ENCODE measurements at places on chromosomes 3 and 15.

- no peak for DNase-seq
These were observed 56.8 kb downstream of the FGD5 start for GRCh38 chr3:14875411-14876175.

GRCh38 chr3:72120806-72121778 lies 336.1 kb upstream of the PROK2 start:
- DNase-seq, result no peak

DNA sequence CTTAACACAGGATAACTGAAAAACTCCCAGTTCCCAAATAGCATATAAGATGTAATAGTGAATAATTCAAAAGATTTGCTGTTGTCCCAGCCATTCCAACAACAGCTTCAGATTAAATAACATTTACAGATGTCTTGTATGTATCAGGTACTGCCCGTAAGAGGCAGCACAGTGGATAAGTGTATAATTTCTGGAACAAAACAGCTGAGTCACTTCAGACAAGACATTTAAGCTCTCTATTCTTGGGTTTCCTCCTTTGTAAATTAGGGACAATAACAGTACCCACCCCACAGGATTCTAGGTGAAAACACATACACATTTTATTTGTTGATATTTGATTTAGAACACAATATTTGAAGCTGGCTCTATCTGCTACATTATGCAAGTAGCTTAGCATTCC lies 2.6 kb upstream of the WWTR1 start:
- no peak for DNase-seq

- no peak for DNase-seq
These were observed 8.2 kb upstream of the RTP4 start for GRCh38 chr3:187359798-187360486.

DNA sequence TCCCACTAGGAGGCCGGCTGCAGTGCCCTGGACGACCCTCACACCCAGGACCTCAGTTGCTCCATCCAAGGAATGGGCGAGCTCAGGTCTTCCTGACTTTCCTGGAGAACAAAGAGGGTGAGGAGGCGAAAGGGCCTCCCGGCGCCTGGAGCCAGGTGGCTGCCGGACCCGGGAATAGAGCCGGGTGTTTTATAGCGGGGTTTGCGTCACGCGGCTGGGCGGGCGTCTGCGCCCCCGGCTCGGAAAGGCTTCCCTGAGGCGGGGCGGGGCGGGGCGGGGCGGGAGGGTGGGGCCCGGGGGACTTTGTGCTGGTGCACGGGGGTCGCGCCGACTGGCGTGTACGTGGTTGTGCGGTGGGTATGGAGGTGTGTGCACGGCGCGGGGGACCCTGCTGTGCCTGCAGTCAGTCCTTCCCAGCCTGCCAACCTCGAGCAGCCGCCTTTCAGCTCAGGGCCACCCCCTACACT lies 4.6 kb upstream of the PRKCD start:
- no peak for DNase-seq

DNA sequence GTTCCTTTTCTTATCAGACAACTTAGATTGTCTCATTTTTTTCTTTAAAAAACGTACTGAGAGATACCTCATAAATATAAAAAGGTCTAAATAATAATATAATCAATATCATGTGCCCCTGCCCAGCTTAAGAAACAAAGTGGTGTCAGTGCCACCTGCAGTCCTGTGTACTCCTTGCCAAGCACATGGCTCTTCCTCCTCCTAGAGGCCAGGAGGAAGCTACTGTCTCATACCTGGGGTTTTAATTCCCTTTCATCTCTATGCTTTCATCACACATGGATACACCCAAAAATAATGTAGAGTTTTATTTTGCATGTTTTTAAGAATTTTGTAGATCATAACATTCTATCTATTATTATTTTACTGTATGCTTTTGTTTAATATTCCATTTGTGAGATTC lies 98.6 kb upstream of the C15orf61 start:
- no peak for DNase-seq

DNA sequence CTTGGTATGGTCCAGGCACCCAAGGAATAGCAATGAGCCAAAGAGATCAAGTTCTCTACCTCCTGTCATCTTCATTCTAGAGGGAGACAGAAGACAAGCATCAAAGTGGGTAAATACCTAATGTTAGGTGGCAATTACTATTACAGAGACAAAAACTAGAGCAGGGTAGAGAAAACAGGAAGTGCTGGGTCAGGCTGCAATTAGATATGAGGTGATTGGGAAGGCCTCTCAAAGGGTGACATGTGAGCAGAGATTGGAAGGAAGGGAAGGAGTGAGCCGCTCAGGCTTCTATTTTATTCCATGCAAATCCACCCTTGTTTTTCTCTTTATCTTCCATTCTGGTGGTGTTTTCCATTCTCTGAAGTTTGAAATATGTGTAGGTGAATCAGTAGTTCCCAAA lies 37.4 kb downstream of the EBLN2 start:
- no peak for DNase-seq

- DNase-seq, result no peak
These were observed 11.7 kb downstream of the EDEM1 start for GRCh38 chr3:5198986-5199731.

DNA sequence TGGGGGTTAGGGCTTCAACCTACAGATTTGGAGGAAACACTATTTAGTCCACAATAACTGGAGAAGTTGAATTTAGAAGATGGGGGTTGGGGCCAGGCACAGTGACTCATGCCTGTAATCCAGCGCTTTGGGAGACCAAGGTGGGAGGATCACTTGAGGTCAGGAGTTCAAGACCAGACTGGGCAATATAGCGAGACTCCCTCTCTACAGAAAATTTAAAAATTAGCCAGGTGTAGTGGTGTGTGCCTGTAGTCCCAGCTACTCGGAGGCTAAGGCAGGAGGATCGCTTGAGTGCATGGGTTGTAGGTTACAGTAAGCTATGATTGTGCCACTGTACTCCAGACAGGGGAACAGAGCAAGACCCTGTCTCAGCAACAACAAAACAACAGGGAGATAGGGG lies 5.0 kb upstream of the DYNLT2B start:
- DNase-seq, result no peak

DNA sequence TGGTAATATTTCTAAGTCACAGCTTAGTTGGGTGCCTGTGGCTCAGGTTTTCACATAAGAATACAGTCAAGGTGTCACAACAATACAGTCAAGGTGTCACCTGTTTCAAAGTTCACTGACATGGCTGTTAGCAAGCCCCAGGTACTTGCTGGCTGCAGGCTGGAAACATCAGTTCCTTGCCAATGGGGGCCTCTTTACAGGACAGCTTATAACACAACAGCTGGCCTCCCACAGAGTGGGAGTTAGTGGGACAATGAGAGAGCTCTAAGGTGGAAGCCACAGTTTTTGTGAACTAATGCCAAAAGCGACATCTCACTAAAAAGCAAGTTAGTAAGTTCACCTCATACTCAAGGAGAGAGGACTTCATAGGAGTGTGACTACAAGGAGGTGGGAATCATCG lies 45.4 kb downstream of the GPR156 start:
- no peak for DNase-seq

DNA sequence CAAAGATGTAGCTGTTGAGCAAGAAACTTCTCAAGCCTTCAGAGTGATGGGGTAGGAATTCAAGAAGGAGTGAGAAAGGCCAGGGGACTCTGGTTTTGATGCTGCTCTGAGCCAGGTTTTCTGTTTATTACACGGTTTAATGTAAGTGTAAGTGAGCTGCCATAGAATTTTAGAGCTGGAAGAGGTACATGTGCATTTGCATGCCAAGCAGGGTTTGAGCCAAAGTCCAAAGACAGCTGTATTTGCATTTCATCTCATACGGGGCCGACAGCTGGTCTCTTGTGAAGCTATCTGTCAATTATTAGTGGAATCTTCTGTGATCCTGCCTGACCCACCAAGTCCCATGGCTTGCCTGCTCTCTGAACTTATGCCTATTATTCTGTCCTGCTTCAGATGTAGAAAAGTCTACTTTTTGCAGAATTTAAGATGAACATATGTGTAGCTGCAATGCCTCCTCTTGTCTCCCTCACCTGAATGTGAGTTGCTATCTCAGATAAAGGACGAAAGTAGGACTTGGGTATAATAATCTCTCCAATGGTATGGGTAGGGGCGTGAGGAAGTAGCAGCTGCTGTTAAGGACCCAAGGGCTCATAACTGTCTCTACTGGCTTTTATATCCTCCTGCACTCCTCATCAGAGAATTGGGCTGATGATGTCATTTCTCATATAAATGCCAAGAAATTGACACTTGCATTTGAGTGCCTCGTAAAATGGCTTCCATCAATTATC lies 160.0 kb downstream of the SQOR start:
- no peak for DNase-seq

- DNase-seq, result no peak
These were observed 177.1 kb downstream of the UACA start for GRCh38 chr15:70586241-70586640.

- DNase-seq, result no peak
These were observed 116.4 kb upstream of the AGBL1 start for GRCh38 chr15:85963262-85963760.

- DNase-seq, result no peak
These were observed 58.9 kb downstream of the LRRFIP2 start for GRCh38 chr3:37115446-37115845.

DNA sequence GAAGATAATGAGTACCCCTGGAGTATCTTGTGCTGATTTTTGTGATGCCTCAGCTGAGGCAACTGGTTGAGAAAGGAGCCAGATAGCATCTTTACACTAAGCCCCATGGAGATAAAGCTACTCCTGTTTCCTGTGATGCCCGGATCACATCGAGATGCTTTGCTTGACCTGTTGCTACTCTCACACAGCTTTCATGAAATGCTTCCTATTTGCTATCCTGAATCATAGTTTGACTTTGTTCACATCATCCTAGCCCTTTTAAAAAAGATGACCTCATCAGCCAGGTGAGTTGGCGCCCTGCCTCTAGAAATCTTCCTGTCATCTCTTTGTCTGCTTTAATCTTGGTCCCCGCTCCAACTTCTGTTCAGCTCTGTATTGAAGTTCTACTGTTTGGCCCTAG lies 409.6 kb upstream of the TBL1XR1 start:
- no peak for DNase-seq

DNA sequence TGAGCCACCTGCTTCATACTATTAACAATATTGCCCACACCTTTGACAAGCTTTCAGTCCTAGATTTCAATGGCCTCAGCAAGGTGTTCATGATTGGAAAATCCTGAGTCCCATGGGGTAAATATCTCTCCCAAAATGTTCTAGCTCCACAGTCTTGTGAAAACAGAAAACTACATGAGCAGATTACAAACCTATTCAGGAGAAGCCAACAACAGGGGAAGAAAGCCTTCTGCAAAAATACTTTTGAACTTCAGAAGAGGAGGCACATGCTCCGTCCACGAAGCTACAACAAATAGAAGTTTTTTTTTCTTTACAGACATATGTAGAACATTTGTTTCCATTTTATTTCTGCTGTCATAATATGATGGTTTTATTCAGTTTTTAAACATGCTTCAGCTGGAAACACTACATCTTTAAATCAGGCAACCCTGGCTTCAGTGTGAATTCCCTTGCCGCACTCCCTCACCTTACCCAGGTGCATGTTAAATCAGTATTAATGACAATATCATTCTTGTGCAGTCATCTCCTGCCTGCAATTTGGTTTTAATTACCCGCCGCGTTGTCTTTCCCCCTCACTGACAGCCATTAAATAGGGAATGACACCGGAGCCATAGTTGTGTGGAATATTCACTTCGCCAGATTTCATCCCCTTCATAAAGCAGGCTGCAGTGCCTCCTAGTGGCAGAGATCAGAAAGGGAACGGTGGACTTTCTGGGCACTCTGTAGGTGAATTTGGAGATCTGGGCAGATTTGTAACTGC lies 725.5 kb upstream of the ARRDC4 start:
- DNase-seq, result peak; percentile 76

- no peak for DNase-seq
These were observed 6.1 kb upstream of the WWTR1 start for GRCh38 chr3:149663966-149664365.
